SHP77 (cell line): ENCODE measurements at places on chromosomes 7 and 10.

DNA sequence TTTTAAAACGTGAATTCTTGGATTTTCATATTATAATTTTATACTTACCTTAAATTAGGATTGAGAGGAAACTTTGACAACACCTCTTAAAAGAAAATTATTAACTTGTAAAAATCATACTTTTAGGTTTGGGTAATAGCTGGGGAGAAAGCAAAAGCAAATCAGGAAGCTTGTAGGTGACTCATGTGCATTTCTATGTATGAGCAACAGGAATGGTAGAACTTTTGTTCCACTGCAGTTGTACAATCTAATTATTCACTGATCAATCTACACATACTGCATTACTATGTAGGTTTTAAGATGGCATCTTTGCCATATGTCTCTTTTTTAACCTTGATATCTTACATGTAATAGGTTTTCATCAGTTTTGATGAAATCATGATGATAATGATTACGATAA, 223.2 kb downstream of the PRKG1 start:
- DNase-seq, result no peak

DNA sequence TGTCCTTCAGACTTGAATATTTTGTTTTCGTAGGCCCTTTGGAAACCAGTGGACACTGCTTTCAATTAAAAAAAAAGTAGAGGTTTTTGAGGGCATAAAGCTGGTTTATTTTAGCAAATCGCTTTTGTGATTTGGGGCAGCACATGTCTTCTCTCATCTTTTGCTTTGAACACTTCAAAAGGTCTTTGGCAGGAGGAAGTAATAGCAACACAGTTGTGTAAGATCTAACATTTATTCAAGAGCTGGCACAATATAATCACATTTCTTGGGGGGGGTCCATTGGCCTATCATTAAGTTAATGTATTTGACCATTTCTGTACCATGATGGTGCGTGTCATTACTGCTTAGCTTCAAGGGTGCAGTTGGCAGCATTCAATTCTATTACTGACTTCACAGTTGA, 42.4 kb downstream of the DYNC1I1 start:
- DNase-seq, result no peak

DNA sequence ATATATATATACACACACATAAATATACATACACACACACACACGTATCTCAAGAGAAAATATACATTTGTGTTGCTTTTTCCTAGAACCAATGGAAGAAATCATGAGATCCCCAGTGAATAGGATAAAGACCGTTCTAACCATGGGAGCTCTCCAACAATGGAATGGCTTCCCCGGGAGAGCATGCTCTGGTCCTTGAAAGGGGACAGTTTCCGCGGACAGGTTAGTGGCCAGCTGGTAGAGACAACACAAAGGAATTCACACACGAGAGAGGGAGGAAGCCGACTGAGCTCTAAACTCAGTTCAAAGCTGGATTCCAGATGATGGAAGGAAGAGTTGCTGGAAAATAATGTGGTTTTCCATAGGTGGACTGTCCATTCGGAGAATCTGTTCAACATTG, 72.7 kb downstream of the SLC37A3 start:
- DNase-seq, result no peak

GRCh38 chr10:385571-386300, 250.5 kb downstream of the ZMYND11 start:
- DNase-seq, result no peak

DNA sequence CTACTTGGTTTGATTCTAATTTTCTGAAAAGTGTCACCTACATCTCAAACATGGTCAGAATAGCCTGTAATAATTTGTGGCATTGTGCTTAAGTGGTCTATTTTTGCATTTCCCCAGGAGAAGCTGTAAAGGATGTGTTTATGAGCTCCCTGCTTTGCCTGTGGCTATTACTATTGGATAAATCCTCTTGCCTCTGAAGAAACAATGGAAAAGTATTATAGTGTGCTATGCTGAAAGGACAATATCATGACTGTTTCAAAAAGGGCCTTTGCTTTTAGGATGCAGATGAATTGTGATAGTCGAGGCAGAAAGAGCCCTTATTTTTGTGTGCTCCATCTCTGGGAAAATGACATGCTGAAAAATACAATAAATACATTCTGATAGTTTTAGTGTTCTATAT, 94.1 kb upstream of the ARMC3 start:
- DNase-seq, result no peak

- no peak for DNase-seq
These were observed 14.9 kb upstream of the CCDC3 start for GRCh38 chr10:13016426-13016825.

- DNase-seq, result no peak
These were observed 31.5 kb downstream of the MACROH2A2 start for GRCh38 chr10:70084189-70084588.

GRCh38 chr7:136198168-136198567, 221.0 kb upstream of the MTPN start:
- no peak for DNase-seq

DNA sequence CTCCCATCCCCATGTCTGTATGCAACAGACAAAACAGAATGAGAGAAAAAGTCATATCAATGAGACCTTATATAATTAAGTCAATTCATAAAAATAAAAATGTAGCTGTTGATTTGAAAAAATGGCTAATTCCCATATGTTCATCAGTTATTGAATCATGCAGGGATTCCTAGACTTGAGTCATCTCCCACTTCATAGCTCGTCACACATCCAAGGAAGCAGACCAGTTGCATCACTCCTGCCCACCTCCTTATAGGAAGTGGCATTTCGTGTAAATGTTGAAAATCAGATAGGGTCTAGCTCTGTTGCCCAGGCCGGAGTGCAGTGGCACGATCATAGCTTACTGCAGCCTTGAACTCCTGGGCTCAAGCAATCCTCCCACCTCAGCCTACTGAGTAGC, 56.1 kb upstream of the SH2B2 start:
- no peak for DNase-seq

GRCh38 chr10:119190954-119191785, 12.6 kb upstream of the PRDX3 start:
- DNase-seq, result no peak

DNA sequence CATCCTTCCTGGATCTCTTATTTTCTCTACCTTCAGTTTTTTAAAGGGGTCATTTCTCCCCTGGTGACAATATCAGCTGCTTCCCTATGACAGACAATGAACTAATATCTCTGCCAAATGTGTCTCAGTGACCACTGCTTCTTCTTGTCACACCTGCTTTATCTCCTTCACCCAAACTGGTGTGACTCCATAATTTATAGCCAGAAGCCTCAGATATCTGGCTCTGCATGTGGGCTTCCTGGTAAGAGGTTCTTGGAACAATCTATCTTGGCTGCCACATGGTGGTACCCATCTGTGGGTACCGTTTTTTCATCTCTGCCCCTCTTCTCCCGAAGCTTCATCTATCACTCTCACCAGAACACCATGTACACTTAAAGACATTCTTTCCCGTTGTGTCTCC, 37.0 kb downstream of the CPVL start:
- no peak for DNase-seq

DNA sequence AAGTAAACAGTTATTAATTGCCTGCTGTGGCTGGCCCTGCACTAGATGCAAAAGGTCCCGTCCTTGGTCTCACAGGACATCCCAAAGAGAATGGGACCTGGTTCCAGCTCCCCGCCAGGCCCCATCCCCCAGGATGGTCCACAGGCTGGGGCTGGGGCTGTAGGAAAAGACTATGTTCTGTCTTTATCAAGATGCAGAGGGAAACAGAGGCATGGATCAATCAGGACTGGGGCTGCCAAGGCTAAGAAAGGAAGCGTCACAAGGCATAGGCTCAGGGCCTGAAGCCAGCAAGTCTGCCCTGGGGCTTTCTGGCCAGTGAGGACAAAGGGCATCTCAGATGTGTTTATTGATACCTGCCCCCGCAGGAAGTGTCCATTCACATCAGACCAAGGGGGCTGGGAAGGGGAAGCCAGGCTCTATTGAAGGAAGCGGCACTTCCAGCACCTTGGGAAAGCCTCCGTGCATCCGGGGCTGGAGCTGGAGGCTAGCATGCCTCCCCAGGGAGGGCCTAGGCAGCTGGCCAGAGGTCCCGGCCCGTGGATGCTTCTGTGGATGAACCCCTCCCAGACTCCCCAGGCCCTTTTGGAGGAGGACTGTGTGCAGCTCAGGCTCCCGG, 5.8 kb downstream of the VSIR start:
- no peak for DNase-seq

DNA sequence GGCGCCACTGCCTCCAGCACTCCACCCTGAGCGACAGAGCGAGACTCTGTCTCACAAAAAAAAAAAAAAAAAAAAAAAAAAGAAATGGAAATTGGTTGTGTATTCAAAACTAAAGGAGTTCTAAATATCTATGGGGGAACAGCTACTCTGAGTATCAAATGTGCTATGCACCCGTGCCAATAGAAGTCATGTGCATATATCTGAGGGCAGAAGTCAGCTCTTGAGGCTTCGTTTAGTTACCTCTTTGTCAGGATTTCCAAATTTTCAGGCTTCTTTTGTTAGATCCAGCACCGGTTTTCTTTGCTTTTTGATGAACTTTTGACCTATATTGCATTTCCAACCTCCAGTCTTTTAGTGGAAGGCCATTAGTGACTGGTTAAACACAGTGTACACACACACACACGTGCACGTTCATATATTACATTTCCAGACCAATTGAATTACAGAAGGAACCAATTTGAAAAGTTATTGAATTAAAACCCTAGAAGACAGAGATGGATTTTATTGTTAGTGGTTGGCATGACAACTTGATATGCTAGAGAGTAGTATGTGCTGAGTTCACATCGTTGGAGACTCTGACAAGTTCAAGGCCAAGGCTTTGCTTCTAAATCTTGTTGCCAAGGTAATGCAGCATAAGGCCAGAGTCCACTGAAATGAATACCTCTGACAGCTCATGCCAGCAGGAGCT, 33.1 kb upstream of the ADD3 start:
- no peak for DNase-seq

- no peak for DNase-seq
These were observed 157.9 kb upstream of the GRB10 start for GRCh38 chr7:50940621-50941020.

DNA sequence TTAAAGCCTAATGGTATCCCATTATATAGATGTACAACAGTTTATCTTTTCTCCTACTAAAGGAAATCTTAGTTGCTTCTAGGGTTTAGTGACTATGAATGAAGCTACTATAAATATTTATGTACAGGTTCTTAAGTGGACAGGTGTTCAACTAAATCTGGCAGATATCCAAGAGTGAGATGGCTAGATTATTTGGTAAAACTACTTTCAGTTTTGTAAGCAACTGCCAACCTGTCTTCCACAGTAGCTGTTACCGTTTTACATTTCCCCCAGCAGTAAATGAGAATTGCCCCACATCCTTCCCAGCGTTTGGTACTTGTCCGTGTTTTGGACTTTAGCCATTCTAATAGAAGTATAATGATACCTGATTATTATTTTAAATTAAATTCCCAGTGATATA, 144.9 kb upstream of the MAGI2 start:
- peak; percentile 63 for DNase-seq

DNA sequence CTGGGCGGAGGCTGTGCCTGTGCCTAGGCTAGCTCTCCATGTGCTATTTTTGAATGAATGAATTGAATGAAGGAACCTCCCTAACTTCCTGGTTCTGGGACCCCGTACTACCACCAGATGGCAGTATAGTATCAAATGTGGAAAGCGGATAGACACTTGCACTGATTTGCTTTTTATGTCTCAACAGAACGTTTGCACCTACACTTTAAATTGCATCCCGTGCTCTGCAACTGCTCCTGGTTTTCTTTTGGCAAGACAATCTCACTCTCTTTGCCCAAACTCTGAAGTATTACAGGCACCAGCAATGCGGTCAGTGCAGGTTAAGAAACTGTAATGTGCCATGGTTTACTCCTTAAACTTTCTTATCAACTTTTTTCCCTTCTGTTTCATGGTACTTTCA, 6.5 kb downstream of the FZD8 start:
- DNase-seq, result peak; percentile 34

DNA sequence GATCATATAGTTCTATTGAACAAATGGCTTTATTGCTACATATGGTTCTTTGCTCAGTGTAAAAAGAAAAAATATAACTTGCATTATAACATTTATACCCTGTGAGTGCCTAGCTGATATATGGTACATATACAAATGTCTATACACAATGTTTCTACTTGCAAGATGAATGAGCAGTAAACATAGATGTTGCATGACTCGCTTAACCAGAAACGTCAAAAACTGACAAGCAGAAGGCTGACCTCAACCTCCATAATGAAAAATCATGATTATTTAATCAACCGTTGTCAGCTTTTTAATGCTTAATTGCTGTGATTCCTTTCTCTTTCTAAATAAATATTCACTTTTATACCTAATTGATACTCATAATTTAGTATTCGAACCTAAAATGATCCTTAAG, 183.3 kb downstream of the PTN start:
- DNase-seq, result no peak

DNA sequence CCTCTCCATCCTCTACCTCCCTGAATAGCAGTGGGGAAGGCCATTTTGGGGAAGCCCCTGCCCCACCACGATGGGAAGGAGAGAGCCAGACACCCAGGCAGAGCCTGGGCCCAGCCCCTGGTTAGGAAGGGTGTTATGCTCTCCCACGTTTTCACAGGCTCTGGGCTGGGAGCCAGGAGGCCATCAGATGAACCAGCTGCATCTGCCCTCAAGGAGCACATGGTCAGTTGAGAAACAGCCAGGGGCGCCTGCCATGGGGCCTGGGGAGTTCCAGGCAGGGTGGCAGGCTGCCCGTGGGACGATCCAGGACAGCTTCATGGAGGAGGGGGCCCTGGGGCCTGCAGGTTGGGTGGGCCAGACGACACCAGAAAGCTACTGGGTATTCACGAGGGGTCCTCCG, 47.5 kb downstream of the CAMK2B start:
- peak; percentile 44 for DNase-seq

GRCh38 chr7:156816943-156817572, 75.9 kb downstream of the LMBR1 start:
- DNase-seq, result no peak

DNA sequence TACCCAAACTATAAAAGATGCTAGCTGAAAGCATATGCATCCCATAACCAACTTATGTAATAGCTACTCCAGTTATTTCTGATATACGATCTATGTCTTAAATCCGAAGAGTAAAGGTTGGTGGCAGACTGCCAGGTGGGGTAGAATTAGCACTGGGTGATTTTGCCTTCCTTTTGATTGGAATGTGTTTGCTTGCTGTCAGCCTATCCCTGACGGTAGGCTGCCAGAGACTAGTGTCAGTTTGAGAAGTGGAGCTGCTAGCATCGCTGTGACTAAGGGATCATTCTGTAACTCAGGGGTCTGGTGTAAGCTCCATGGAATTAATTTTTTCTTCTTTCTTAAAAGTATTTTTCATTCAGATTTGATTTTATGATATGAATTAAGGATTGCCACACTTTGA, 9.5 kb upstream of the SEM1 start:
- DNase-seq, result peak; percentile 28
